ENCODE measurements at places on chromosomes 1 and 21.

- DNase-seq: no peak
Measured at GRCh38 chr1:92728697-92729096, 56.2 kb downstream of the EVI5 start.

DNA sequence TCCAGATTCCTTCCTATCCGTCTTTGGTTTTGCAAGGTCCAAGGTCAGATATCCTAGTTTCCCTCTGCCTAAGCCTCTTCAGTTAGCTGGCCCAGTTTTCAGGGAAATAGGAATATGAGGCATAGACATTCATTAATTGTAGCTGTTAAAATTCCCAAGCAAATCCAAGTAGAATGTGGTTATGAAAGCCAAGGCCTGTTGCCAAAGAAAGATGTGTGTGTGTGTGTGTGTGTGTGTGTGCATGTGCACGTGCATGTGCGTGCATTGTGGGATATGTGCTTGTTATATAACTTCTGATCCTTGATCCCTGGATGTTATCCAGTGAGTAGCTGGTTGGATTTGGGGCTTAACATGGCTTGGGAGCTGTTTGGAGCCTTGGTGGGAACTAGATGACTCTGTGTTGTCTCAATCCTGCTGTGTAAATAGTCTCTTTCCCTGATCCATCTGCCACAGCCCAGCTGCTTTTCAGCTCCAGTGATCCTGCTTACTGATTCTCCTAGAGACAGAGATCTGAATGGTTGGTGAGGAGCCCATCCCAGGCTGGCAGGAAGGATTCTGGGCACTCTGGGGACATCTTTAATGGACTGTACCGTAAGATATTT lies 70.6 kb upstream of the GCLM start:
- DNase-seq: no peak

- no peak for DNase-seq
Measured at GRCh38 chr1:92306020-92306419, 7.2 kb downstream of the RPAP2 start.

GRCh38 chr1:89041119-89041641 lies 18.5 kb upstream of the GBP3 start:
- no peak for DNase-seq

- no peak for DNase-seq
Measured at GRCh38 chr21:37744551-37744950, 171.7 kb downstream of the KCNJ6 start.

GRCh38 chr1:199287647-199288046 lies 648.8 kb downstream of the PTPRC start:
- DNase-seq: no peak

DNA sequence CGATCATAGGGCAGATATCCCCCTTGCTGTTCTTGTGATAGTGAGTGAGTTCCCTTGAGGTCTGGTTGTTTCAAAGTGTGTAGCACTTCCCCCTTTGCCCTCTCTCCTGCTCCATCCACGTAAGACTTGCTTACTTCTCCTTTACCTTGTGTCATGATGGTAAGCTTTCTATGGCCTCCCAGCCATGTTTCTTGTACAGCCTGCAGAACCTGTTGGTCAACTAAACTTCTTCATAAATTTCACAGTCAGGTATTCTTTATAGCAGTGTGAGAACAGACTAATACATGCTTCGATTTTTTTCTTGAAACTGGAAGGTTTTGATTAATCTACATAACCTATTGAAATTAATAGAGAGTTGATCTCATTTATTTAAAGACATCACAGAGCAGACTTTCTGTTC lies 302.5 kb upstream of the PBX1 start:
- no peak for DNase-seq

DNA sequence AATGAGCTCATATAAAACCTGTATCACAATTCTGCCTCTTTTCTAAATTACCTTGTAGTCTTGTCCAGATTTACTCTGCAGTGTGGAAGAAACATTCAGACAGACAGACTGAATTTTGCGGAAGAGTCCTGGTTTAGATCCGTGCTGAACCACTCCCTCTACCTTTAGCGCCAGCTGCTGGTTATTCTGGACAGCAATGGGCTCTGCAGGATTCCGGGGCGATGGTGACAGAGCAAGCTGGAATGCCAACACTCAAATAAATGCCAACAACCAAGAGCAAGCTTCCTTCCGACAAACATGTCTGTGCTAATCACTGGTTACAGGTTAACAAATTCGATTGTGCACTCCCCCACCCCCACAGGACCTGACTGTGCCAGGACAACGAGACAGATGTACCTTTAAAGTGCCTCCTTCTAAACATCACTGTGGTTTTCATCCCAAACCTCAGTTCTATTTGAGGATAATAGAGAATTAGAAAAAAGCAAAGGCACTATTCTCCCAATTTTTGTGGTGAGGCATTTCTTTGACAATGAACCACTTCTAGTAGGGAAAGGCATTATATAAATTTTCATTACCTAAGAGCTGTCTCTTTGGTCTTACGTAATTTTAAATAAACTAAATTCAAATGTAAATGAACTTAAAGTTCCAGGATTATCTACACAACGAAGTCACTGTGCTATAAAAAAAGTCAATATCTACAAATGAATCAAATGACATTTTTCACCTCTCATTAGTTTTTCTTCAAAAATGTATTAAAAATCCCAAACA lies 90.4 kb downstream of the INTS7 start:
- no peak for DNase-seq

DNA sequence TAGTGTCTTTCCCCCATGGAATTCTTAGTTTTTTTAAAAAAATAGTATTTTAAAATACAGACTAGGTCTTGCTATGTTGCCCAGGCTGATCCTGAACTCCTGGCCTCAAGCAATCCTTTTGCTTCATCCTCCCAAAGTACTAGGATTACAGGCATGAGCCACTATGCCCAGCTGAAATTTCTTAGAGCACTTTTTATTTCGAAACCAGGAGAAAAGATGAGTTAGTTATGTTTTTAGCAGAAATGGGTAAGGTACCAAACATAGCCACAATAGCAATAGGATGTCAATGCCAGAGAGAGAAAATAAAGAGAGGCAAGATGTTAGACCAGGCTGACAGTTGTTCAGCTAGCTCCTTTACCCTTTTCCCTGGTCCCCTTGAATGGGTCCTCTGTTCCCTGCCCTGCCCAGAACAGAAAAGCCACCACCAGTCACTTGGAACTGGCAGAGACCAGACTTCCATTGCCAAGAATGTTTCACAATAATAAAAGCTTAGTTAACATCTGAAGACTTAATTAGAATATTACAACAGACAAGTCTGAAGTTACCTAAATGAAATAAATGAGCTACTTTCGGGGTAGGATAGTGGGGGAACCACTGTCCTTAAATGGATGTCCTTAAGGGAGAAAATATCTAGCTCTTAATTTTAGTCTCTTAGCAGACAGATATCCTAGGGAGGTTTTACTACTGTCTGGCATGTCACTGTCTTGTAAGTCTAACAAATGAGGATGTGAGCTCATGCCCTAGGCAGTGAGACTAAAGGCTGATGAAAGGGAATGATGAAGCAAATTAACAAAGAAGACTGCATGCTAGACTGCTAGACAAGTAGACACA lies 54.3 kb downstream of the ABL2 start:
- DNase-seq: no peak

GRCh38 chr1:169696273-169697100 lies 14.9 kb downstream of the SELL start:
- no peak for DNase-seq

DNA sequence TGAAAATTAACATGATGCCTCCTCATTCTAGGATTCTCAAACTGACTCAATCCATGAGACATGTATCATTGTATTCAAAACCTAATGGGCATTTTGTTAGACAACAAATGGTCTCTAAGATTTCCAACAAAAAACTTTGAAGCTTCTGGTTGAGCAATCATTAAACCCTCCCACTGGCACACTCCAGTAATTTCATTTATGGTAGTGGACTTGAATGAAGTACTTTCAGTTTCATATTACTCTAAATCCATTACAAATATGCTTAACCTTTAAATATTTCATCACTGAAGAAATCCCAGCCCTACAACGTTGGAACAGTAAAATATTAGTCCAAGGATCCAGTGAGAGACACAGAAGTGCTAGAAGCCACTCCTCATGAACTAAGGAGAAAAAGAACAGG lies 43.5 kb downstream of the GBP6 start:
- DNase-seq: no peak

- DNase-seq: no peak
Measured at GRCh38 chr1:234608911-234609690, 877 bp downstream of the IRF2BP2 start.

- DNase-seq: no peak
Measured at GRCh38 chr1:247962911-247963588, 2.0 kb upstream of the OR2AK2 start.

GRCh38 chr1:87915771-87916170 lies 587.1 kb downstream of the LMO4 start:
- no peak for DNase-seq

GRCh38 chr1:213793482-213794067 lies 194.2 kb upstream of the PROX1 start:
- DNase-seq: no peak

GRCh38 chr1:164836614-164837018 lies 277.6 kb downstream of the PBX1 start:
- no peak for DNase-seq

DNA sequence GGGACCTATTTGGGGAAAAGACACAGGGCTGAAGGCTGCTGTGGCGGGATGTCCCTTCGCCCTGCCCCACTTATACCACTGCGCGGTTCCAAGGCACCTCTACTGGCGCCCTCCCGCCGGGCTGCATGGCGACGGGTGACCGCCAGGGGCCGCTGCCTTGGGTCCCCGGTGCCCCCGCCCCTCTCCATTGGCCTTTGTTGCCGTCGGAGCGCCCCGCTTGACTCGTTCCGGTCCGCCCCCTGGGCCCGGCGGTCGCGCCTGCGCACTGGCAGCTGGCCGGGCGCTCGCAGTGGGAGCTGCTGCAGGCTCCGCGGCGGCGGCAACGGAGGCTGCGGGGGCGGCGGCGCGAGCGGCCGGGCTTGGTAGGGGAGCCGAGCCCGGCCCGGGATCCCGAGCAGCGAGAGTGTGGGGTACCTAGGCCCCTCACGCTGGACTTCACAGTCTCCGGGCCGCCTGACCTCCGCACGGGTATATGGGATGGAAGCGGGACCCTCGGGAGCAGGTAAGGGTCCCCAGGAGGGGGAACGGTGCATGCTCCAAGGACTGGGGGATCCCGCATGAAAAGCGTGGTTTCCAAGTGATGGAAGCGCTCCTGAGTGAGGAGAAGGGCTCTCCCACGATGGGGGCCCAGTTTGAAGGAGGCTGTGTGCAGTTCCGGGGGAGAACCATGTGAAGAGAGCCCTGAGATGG lies at the start of gene AGO1:
Gene AGO1 (plus strand): TSS at position 265 of the 690 bp plus-strand sequence. CDS start 213 bp downstream, at position 478.
- peak; percentile 98 for DNase-seq

DNA sequence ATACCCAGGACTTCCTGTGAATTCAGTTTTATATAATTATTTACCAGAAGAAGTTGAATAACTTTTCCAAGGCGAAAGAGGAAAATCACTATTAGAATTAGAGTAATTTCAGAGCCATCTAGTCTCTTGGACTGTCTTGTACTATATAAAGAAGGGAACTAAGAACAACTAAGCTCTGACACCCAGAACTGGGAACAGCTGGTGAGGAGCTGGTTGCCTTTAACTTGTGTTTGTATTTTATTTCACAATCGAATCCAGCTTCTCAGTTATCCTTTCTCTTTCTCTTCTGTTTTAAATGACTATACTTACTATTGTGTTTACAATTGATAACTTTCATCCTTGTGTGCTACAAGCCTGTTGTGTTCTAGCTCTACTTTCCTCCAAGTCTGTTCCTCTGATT lies 8.4 kb downstream of the SNX27 start:
- no peak for DNase-seq

DNA sequence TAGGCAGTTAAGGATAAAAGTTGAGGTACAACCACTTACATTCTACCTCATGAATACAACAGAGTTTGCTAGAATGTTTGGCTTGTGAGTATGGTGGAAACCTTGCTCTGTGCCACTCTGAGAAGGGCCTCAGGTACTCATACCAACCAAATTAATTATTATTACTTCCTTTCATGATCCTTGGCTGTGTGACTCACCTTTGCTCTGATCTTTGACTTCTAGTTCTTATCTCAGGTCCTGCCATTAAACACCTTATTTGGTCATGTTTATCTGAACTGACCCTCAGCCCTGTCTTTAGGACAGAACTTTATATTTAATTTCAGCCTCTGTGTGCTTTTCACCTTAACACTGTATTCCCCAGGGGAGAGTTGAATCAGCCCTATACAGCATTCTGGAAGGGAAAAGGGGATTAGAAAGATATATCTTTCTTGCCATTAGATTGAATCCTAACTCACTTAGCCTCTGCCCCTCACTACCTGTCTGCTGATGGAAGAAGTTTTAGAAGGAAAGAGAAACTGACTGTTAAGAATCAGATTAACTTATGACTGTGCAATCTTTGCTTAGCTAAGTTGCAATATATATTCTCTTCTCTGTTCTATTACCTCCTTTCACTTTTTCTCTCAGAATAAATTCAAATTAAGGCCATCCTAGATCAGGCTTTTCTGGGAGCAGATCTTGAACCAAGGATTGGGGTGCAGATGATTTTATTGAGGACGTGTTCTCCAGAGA lies 260.4 kb upstream of the DPYD start:
- no peak for DNase-seq

- DNase-seq: no peak
Measured at GRCh38 chr1:59020151-59020997, 236.5 kb upstream of the JUN start.

GRCh38 chr1:211925016-211925415 lies 94.5 kb upstream of the LPGAT1 start:
- DNase-seq: no peak

DNA sequence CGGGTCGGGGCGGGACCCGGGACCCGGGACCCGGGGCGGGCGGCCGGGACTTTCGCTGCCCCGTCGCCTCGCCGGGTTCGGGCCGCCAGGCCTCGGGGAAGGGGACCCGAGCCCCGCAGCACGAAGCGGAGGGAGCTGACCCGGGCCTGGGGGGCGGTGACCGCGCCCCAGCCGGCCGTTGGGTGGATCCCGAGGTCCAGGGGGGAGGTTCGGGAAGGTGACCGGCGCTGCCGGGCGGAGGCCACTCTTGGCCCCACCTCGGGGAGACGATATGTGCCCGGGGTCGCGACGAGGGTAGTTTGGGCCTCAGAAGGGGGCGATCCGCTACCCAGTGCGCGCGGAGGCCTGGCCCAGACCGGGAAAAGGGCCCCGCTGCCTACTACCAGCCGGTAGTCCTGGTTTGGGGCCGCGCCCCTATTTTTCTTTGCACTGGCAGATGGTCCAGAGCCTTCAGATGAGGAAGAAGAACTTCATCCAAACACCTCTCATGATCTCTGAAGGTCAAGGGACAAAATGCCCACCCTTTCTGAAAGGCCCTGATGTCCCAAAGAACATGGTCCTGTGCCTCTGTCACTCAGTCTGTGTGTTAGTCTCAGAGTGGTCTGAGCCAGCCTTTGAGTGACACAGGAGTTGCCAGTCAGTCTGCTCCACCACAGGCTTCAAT lies 766 bp downstream of the AGO4 start:
- peak; percentile 78 for DNase-seq

Data from cardiac septum (tissue), 1 donor.